GM12892 (cell line): ENCODE measurements at places on chromosomes 12 and 14.

DNA sequence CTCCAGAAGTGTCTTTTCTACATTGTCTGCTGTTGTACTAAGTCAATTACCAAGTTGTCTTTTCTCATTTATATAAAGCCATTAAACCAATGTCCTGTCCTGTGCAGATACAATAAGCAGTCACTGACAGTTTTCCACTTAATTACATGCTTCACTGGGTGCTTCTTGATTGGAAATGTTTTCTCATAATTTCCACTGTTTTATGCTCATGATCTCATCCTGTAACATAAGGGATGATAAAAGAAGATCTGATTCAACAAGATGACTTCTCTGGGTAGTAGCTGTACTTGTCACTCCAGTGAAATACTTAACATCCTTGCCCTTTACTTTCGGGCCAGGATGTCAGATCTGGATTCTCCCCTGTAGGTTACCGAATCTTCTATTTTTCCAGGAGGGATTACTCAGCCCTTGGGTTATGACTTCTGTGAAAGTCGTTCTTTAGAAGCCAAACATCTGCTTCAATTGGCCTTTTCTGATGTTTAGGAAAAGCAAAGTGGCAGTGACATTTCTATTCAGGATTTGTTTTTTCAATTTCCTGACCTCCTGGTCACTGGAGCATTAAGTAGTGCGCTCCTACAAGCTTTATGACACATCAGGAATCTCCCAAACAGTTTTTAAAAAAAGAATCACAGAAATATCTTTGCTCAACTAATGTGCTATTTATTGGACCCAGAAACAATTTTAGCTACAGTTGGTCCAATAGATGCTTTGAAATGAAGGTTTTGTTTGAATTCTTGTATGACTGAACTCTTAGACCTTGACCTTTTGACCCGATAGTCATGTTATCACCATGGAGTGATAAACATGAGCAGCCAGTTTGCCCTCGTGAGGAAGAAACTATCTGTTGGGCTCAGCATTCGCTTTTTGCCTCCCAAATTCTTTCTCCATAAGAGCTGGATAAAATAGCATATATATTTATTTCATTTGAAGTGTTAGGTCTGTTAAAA is 234.5 kb upstream of the SSTR1 start:
- DNase-seq: no peak

DNA sequence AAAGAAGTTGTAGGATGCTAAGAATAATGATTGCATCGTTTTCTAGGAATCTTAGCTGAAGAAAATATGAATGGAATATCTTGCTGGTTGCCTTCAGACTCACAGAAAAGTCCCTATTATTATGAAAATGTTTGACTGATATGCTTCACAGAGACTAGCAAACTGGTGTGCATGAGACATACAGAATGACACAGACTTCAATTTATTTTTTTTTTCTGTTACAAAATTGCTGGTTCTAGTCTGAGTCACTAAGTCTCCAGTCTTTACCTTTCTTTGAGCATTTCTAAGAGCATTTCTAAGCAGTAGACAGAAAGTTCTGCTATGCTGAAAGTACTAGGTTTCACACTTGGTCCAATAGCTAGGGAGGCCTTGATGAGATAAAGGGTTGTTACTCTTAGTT is 377.6 kb upstream of the ATP2B1 start:
- no peak for DNase-seq

GRCh38 chr12:25368557-25368956 is 117.8 kb upstream of the KRAS start:
- DNase-seq: no peak

DNA sequence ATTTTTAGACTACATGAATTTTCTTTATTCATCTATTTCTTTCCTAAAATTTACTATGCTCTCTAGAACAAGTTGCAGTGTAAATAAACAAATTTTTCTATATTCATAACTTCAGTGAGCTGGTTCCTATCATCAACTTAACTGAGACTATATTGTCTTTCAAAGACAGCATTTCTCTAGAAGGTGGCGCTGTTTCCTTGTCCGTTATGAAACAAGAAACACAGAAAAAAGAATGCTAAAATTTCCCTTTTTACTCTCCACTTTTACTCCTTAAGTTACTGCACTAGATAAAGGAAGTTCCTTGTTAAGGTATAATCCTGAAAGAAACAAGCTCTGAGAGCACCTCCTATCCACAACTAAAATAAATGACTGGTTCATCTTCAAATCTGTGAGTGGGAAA is 8.2 kb upstream of the CLEC2A start:
- no peak for DNase-seq

DNA sequence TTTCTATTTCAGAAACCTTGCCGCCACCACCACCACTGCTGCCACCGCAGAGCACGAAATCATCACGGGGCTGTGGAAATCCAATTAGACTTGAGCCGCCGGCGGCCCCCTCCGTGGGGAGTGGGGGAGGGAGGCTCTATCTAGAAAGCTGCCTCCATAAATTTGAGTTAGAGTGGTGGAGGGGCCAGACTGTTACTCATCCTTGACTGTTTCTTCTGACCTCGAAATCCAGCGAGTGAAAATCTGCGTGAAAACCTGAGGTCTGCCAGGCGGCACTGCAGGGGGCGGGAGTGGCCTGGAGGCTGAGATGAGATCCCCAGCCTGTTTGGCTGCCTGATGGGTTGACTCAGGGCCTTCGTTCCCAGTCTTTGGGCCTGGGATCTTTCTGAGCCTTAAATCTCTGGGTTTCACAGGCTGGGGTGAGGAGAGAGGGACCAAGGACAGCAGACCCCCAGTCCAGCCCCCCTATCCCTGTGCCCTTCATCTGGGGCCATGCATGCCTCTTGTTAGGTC is 29.9 kb downstream of the TSPAN9 start:
- DNase-seq: no peak

- DNase-seq: no peak
These were observed 4.2 kb upstream of the HRK start for GRCh38 chr12:116885491-116885890.

- no peak for DNase-seq
These were observed 117.0 kb upstream of the MAX start for GRCh38 chr14:65219353-65219752.

- DNase-seq: no peak
These were observed 1.1 kb downstream of the PDE3A start for GRCh38 chr12:20369305-20370013.

GRCh38 chr14:22622255-22622654 is 21.9 kb downstream of the OR6J1 start:
- no peak for DNase-seq

DNA sequence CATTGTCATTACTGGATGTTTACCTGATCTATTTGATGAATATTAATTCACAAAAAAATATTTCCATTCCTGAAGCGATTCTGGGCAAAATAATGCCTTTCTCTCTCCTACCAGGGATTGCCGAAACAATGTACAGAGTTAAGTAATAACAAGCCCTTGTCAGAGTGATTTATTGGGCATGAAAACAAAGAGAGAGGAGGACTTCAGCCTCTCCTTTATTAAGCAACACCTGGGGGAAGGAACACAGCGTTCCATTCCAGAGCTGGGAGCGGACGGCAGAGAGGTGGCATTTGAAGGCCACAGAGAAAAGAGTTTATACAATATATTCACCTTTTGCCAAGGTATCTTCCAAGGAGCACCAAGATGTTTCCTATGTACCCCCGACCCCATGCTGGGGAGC is 165.8 kb downstream of the KSR2 start:
- DNase-seq: no peak

- no peak for DNase-seq
These were observed 44.8 kb downstream of the FBXW8 start for GRCh38 chr12:116955382-116956021.

GRCh38 chr12:98578821-98579220 is 14.7 kb upstream of the SLC25A3 start:
- no peak for DNase-seq

- DNase-seq: no peak
These were observed 1211.4 kb downstream of the VRK1 start for GRCh38 chr14:98008381-98009113.

GRCh38 chr12:20096430-20096829 is 271.9 kb upstream of the PDE3A start:
- DNase-seq: no peak

- no peak for DNase-seq
These were observed 408.7 kb downstream of the APAF1 start for GRCh38 chr12:99053616-99054362.

DNA sequence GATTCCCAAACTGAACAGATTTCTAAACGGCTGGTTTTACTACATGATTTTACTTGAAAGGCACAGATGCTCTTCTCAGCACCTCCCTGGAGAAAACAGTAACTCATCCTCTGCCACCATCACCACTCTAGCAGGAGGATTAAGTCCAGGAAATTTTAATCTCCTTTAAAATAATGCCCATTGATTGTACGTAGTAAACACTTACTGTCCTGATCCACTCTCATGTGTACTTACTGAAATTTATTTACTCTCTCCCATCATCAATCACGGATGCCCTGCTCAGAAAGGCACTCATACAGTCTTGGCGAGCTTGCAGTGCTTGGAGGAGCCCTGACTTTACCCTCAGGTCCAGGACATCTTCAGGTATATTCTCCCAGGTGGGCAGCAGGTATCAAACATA is 239.8 kb upstream of the EGLN3 start:
- DNase-seq: no peak

- DNase-seq: no peak
These were observed 15.1 kb downstream of the XRCC3 start for GRCh38 chr14:103699901-103700752.

GRCh38 chr12:31597066-31597465 is 6.1 kb upstream of the DENND5B start:
- DNase-seq: no peak

- no peak for DNase-seq
These were observed 62.7 kb downstream of the RASSF3 start for GRCh38 chr12:64672925-64673409.

GRCh38 chr12:106333756-106334155 is 23.8 kb upstream of the POLR3B start:
- no peak for DNase-seq
